ENCODE measurements at places on chromosomes 5 and 9.

DNA sequence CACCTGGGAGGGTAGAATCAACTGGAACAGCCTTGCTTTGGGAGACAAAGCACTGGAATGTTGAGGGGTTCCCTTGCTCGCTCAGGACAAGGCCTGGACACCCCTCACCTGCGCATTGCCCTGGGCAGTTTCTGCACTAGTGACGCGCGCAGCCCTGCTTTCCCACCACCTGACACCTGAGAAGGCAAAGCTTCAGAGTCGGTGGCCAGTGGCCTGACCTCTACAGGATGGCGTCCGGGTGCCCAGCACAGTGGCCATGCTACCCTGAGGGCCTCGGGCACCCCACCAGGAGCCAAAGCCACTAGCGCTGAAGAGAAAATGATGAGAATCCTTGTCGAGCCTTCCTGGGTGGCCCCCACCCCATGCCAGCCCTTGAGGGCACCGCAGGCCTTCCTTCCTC, 161.3 kb downstream of the OLFM1 start:
- peak; percentile 58 for DNase-seq

- peak; percentile 78 for DNase-seq
These were observed 101.8 kb downstream of the CAMSAP1 start for GRCh38 chr9:135805422-135806022.

DNA sequence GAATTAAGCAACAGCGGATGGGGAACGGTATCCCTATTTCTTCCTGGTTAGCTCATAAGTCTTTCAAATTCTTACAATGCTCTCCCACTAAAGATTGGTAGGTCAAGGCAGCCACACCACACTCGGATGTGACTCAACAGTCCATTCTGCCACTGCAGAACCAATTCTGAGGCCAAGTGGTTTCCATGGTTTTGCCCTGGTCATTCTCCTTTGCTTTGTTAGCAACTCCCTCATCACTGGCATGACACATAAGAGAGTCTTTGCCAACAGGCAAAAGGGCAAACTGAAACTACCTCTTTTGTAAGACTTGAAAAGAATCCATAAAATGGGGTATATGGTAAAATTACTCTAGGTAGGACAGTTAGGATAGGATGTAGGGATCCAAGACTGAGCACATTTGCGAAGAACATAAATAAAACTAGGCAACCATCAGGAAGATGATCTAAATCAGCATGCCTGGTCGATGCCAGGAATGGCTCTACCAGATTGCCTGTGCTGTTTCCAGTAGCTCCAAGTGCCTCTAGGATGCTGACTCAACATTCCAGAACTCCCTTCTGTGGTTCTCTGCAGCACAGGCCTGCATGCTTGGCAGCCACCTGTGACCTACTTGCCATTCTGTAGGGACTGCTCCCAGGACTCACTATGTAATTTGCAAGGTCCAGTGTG, 105.4 kb downstream of the DCP2 start:
- peak; percentile 94 for DNase-seq

DNA sequence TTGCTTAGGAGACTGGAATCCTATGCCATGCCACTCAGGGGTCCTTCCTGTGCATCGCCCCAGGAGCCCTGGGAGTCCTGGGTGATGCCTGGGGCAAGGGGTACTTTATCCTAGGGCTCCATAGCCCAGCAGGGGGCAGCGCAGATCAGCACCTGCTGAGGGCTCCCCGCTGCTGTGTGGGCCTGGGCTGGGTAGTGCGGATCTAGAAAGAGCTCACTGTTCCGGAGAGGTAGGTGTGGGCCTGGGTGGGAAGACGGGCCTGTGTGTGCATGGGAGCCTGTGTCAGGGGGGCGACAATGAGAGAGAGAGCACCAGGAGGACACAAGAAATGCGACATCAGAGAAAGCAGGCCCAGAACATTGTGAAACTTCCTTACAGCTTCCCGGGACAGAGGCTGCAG, 11.4 kb upstream of the DAB2IP start:
- peak; percentile 83 for DNase-seq

GRCh38 chr5:6206501-6206900, 171.8 kb downstream of the MED10 start:
- no peak for DNase-seq

- DNase-seq: no peak
These were observed 24.0 kb downstream of the NR6A1 start for GRCh38 chr9:124747065-124747464.

- no peak for DNase-seq
These were observed 164.4 kb downstream of the FOCAD start for GRCh38 chr9:20848490-20848889.

GRCh38 chr9:135766251-135766650, 64.3 kb downstream of the KCNT1 start:
- no peak for DNase-seq

GRCh38 chr5:126650463-126650862, 49.7 kb downstream of the PHAX start:
- DNase-seq: no peak

DNA sequence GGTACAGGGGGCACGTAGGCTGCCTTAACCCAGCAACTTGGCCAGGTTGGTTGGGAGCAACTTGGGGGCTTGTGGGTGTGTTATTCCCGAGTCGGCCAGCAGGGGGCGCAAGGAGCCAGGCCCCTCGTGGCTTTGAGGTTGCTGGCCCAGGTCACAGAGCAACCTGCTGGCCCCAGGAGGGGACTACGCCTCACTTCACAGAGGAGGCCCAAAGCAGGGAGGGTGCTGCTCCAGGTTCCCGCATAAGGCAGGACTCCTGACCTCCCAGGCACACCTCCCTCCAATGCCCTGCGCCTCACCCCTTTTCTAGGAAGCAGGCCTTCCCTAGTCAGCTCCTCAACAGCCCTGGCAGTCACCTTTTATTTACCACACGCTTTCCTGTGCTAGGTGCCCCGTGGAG, 18.1 kb downstream of the KYAT1 start:
- peak; percentile 89 for DNase-seq

DNA sequence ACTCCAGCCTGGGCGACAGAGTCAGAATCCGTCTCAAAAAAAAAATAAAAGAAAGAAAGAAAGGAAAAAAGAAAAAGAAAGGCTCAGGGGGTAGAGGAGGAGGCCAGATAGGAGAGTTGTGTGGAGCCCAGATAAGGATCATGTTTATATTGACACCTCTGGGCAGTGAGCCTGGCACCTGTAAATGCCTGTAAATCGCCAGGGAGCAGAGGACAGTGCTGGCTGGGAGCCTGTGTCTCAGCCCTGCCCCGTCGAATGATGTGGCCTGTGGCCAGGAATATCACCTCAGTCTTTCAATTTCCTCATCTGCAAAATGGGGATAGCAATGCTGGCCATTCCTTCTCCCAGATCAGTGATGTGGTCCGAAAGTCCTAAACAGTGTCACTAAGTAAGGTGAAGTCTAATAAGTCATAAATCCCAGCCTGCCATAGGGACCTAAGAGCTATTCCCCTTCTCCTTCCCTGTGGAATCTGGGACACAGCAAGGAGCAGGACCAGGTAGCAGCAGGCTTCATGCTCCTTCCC, 10.3 kb upstream of the ABO start:
- DNase-seq: no peak

GRCh38 chr9:96161819-96162218, 140.2 kb downstream of the HSD17B3 start:
- DNase-seq: no peak

DNA sequence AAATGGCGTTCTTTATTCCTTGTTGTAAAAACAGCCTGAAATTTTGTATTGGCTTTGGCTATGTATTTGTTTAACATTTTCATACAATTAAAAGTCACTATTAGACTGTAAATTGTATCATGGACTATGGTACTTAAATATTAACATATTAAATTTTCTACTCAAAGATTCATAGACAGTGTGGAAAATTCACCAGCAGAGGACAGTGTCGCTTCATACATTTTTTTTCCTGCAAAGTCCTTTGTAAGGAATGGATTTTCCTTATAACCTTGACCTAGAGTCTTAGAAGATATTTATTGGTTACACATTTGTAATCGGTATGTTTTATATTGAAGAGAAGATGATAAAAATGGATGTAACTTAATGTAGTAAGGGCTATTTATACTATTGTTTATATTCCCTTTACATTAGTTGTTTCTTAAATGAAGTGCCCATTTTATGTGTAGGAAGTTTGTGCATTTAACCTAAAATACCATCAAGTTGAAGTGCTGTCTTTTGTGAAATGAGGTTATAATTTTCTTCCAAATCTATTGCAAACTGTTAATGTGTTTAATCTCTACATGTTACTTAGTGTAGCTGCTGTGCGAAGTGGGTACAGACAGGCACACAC, 150.1 kb downstream of the KDM4C start:
- no peak for DNase-seq

DNA sequence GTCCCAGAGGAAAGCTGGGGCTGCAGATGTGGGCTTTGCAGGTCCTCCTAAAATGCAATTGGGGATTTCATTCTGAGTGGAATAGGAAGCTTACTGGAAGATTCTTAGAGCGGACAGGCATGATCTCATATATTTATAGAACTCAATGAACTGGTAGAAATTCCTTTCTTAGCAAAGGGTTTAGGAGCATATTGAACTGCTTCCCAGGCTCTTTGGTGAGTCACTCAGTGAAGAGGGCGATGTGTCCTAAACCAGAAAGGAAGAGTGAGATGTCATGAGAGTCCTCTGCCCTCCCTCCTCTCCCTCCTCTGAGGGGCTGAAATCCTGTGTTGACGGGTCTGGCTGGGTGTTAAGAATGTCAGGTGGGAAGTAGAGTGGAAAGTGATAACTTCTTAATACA, 26.3 kb upstream of the SEMA6A start:
- DNase-seq: no peak

- no peak for DNase-seq
These were observed 453 bp upstream of the DOK3 start for GRCh38 chr5:177509991-177510566.

GRCh38 chr5:142578161-142578830, 107.6 kb downstream of the FGF1 start:
- no peak for DNase-seq

- DNase-seq: no peak
These were observed 104.1 kb upstream of the TUT7 start for GRCh38 chr9:86458191-86458855.

GRCh38 chr5:171776770-171777759, 8.6 kb upstream of the SMIM23 start:
- DNase-seq: peak; percentile 68

- no peak for DNase-seq
These were observed 446.0 kb downstream of the ISL1 start for GRCh38 chr5:51829230-51829629.

DNA sequence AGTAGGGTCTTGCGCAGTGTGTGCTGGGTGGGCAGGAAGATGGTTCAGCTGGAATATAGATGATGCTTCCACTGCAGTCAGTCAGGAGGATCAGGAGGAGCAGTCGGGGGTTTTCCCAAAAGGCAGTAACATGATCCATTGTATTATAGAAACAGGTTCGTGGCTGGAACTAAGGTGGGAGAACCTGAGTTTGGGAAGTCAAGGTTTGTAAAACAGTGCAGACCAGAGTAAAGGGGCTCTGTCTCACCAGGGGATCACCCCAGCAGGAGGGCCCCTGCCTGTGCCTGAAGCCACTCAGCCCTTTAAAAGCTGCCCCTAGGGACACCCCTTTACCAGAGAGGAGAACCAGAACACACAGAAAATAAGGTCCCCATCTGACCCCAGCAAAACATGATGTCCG, 213.4 kb downstream of the AUH start:
- no peak for DNase-seq

- peak; percentile 42 for DNase-seq
These were observed 39.3 kb downstream of the CRB2 start for GRCh38 chr9:123395276-123395688.

GRCh38 chr9:35688558-35689541, 875 bp downstream of the TPM2 start:
- DNase-seq: peak; percentile 94

DNA sequence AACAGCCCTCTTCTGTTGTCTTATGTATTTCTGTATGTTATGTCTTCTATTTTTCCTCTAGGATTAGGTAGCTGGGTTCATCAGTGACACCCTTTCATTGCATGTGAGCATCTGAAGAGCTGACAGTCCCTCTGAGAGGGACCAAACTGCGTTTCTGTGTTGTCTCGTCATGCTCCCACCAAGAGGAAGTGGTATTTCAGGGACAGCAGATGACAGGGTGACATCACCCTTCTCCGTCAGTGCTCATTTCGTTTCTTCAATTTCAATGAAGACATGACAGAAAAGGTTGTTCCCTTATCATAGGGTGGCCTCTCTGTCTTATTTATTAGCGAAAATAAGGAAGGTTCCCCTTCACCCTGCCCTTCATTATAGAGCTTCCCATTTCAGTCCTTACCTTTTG, 225.9 kb upstream of the NR4A3 start:
- peak; percentile 6 for DNase-seq

DNA sequence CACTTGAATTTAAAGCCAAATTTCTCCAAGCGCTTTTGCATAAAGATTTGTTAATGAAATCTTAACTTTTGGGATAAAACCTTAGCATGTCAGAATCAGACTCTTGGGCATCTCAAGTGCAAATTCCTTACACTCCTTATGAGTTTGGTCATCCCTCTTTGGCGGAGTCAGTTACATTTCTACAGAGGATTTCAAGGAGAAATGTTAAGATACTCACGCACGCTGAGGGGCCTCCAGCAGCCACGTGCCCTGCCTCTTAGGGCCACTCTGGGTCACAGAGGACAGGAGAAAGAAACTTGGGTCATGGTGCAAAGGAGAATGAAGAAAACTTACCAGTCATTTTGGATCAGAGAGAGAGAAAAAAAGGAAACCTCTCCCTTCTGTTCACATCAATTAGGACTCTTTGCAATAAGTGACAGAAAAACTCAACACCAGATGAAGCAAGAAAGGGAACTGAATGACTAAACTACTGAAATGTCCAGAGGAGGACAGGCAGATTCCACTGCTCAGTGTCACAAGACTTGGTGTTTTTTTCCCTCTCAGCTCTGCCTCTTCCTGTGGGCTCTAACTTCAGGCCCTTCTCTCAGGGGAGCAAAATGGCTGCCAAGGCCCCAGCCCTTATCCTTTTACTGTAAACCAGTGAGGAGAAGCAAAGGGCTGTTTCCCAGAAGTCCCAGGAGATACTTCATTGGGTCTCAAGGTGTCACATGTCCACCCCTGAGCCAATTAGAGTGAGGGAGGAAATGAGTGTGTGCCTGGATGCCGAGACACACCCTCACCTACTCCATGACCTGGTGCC, 63.3 kb upstream of the NFIL3 start:
- peak; percentile 83 for DNase-seq

DNA sequence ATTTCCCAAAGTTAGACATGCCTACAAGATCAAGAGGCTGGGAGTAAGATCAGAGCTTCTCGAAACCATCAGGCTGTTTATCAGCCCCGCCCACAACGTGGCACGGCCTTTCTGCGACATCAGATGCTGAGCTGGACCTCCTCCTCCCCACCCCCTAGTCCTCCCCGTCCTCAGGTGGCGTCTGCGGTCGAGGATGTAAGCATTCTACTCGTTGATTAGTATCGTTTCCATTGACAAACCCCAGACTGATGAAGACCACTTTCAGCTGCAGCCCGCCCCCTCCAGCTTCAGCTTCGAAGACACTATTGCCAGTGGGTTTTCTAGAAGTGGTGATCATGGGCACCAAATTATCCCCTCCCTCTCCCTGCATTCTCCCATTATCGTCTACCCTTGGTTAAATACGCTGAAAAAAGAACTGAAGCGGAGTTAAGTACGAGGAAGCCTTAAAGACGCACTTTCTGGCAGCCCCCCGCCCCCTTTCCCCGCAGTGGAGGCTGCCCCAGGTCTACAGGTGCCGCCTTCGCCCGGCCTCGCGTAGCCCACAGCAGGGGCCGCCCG, 1.1 kb downstream of the PPIC start:
- DNase-seq: no peak

GRCh38 chr5:110957934-110958333, 113.6 kb upstream of the TSLP start:
- DNase-seq: peak; percentile 62

Data from osteoblast (primary cell).